ENCODE measurements at places on chromosomes 2 and 18.

DNA sequence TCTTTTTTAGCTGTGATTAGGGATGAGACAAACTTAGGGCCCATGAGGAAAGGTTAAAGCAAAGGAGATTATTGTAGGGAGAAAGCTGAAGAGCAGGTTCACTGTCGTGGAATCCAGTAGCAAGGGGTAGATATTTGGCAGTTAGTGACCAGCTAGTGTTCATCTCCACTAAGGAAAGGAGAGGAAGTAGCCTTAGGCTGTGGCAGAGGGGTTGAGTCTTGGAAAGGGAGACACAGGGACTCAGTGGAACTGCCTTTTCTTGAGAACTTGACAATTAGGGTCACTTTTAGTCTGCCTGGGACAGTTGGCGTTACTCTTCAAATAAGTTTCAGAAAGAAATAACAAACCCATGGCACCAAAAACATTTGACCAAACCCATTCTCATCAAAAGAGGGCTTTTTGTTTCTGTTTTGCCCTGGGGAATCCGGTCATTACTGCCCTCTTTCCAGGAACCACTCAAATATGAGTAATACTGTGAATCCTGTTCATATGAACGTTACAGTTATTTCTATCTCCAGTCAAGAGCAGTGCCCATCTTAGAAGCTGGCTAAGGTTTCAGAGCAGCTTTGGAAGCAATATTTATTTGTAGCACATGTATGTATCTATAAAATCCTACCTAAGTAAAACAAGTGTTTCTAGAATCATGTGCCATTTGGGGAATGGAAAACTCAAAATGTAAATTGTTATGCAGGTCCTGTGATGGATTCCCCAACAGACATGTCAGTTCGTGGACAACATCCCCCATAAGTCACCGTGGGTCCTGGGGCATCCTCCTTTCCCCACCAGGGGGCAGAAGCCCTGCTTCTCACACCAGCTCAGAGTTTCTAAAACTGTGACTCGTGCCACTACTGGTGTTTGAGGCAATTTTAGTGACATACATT, 77.3 kb upstream of the PHLPP1 start:
- DNase-seq, result peak; percentile 72

GRCh38 chr2:149954981-149955600, 367.5 kb upstream of the MMADHC start:
- DNase-seq, result no peak

DNA sequence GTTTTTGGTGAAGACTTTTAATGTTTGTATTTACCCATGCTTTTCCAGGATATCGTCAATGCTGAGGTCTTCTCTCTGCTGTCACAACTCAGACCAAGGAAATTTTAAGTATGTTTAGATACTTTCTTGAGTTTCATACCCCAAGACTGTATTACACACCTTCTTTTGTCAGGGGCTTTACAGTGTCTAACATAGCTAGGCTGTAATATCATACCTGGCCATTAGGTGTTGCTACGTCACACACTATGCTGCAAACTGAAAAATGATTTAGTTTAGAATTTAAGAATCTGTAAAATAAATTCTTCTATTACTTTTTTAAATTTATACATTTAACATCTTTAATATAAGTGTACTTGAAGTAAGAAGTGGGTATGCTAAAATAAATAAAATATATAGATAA, 358.4 kb upstream of the NRP2 start:
- DNase-seq, result no peak

GRCh38 chr18:40041951-40042350, 1913.1 kb upstream of the PIK3C3 start:
- DNase-seq, result no peak

- no peak for DNase-seq
Measured at GRCh38 chr2:95024371-95024770, 1.1 kb upstream of the MAL start.

DNA sequence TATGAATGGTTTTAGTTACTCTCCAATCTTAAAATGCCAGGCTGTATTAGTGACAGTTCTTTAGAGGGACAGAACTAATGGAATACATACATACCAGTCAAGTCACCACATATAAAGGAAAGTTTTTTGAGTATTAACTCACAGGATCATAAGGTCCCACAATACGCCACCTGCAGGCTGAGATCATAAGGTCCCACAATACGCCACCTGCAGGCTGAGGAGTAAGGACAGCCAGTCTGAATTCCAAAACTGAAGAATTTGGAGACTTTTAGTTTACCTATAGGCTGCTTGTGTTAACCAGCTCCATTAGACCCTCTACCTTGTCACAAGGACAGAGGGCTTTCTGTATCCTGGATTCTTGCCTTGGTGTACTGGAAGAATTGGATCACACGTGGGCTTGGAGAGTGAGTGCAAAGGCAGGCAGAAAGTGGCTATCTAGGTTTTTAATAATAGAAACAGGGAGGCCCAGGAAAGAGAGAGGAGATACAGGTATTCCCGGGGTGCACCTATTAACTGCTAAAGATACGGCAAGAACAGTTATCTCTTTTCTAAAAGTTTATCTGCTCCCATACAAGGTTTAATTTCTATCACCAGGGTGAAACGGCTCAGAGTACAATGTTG, 234.9 kb upstream of the CYRIA start:
- DNase-seq, result no peak

- no peak for DNase-seq
Measured at GRCh38 chr18:36303211-36303844, 5.8 kb downstream of the FHOD3 start.

GRCh38 chr2:5148392-5149085, 543.6 kb upstream of the SOX11 start:
- no peak for DNase-seq

DNA sequence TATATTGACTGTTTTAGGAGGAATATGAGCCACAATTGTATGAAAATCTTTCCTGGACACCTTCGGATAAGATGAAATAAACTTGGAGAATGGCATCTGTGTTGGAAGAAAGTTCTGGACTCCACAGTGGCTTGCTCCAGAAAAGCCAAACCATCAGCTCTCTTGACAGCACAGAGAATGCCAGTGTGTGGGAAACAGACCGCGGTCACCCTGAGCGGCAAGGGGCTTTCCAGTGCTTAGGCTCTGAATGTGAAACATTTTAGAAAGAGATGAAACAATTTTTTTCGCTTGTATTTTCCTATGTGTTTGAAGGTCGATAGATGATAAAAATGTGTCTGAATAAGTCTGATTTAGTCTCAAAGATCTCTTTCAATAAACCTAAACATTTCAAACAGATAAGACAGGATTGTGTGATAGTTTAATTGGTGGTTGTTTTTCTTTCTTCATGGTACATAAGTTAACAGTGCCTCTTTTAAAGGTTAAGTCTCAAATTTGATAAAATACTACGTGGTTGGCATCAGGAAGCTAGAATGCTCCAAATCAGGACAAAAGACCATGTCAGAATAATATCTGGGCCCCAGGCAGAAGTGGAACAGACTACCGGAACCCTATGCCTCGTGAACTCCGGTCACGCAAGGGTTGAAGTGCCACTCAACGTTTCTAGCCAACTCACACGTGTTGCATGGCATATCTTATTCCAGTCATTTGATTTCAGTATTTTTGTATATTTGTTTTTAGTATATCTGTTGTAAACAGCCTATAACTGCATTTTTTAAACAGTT, 28.9 kb downstream of the PTGR3 start:
- no peak for DNase-seq

GRCh38 chr2:103161456-103162289, 399.8 kb downstream of the TMEM182 start:
- DNase-seq, result peak; percentile 35

DNA sequence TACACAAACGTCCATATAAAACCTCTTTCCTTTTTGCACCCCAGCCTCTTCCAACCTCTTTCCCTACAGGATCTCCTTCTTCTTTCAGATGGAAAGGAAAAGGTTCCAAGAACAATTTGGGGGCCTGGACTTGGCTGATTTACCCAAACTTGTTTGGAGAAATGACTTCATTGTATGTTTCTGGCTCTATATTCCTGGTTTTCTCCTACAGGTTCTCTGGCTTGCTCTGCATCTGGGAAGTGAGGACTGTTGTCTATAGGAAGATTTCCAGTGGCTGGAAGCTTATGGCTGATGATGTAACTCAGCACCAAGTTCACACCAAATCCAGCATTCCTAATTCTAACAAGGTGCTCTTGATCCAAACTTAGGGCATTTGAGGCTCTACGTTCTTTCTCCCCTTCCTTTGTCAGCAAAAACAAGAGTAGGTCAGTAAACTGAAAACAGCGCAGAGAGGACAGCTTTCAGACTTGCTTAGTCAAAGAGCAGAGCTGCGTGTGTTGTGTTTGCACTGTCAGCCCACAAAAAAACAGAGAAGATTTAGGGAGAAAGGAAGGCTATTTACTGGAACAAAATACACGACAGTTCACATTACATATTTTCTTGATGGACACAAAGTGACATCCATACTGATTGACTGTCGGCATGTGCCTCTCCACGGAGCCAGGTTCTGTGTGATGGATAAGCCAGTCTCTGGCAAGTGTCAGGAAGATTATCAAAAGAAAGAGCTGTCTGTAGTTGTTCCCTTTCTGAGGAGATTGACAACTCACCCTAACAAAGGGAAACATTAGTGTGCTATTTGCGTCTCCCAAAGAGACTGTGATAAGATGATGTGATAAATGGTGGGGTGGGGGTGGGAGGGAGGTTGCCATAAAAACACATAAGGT, 39.7 kb downstream of the CDCA7 start:
- no peak for DNase-seq

- no peak for DNase-seq
Measured at GRCh38 chr2:4937550-4937949, 754.6 kb upstream of the SOX11 start.

GRCh38 chr2:155517362-155517761, 815.2 kb downstream of the NR4A2 start:
- DNase-seq, result no peak

GRCh38 chr2:151278487-151278886, 11.0 kb downstream of the NMI start:
- no peak for DNase-seq

All from GM20000 (cell line).